Heart left ventricle (tissue), 16 donors: ENCODE measurements at places on chromosomes 7 and 10.

- no peak for DNase-seq
Observed at GRCh38 chr10:70930263-70931000, 42.1 kb upstream of the PCBD1 start.

GRCh38 chr7:108181073-108181985, 51.2 kb upstream of the LAMB4 start:
- DNase-seq = no peak

DNA sequence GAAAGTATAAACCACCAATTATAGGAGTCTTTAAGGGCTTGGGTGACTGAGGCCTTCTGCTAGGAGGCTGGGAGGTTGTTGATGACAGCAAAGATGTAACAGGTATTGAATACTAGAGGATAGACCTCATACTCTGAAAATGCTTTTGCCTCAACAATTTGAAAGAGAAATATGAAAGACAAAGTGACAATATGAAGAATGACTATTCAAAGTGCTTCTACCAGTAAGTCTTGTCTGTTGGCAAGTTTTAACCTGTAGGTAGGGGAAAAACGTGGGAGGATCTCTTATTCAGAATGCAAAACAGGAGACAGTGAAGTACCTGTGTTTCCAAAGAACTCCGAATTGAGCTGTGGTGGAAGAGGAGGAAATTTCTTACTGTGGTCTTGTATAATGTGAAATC, 38.2 kb downstream of the GBF1 start:
- DNase-seq = no peak

DNA sequence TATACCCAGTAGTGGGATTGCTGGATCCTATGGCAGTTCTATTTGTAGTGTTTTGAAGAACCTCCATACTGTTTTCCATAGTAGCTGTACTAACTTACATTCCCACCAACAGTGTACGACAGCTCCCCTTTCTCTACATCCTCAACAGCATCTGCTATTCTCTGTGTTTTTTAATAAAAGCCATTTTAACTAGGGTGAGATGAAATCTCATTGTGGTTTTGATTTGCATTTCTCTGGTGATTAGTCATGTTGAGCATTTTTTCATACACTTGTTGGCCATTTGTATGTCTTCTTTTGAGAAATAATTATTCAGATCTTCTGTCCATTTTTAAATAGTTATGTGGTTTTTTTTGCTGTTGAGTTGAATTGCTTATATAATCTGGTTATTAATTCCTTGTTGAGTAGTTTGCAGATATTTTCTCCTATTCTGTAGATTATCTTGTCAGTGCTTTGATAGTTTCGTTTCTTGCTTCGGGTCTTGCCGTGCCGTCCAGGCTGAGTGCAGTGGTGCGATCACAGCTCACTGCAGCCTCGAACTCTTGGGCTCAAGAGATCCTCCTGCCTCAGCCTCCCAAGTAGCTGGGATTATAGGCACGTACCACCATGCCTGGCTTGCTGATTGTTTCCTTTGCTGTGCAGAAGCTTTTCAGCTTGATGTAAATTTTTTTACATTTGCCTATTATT, 12.0 kb downstream of the MTG1 start:
- no peak for DNase-seq

- DNase-seq = no peak
Observed at GRCh38 chr10:34988397-34989067, 101.6 kb downstream of the CUL2 start.

DNA sequence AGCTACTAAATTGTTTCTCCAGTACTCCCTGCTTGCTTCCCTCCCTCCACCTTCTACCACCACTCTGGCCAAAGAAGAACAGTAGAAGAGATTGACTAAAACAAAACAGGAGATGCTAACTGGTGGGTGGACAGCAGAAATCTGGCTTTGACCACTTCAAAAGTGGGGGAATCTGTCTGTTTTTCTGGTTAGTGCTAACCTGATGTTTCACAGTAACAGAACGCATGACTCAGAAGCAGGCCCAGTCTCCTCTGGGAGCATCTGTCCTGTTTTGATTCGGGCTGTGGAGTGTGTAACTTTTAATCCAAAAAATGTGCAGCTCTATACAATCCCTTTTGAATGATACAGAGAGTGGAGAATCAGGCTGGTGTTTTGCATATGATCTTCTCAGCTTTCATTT, 32.7 kb upstream of the ZNF438 start:
- no peak for DNase-seq
